ENCODE measurements at places on chromosomes 2 and 18.

GRCh38 chr2:210003359-210003758 lies 921 bp downstream of the RPE start:
- DNase-seq, result no peak

DNA sequence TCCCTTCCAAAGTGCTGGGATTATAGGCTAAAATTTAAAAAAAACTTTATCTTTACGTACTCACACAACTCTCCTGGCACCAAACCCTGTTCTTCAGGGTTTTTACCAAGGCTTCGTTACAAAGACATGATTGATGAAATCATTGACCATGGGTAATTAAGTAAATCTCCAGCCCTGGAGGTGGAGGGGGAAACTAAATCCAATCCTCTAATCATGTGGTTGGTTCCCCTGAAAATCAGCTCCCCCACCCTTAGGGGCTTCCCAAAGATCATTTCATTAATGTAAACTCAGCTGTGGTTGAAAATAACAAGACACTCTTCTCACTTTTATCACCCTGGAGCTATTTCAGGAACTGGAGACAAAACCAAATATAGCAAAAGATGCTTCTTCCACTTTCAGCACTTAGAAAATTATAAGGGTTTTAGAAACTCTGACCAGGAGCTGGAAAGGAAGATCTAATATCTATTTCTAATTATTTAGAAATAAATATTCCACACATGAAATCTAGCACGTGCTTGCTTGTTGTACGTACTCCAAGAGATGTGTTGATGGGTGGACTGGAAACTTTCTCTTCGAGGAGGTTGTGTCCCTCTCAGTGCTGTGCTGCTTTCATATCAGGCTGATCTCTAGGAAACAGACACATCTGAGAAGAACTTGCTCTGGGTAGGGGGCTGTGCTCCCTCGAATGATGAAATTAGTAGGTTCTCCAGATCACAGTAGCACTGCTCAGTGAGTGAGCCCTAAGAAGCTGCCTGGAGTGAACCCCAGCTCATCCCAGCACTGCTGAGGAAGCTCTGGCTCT lies 67.2 kb downstream of the SMAD4 start:
- DNase-seq, result no peak

- no peak for DNase-seq
These were observed 213.4 kb upstream of the REG3G start for GRCh38 chr2:78811955-78812610.

DNA sequence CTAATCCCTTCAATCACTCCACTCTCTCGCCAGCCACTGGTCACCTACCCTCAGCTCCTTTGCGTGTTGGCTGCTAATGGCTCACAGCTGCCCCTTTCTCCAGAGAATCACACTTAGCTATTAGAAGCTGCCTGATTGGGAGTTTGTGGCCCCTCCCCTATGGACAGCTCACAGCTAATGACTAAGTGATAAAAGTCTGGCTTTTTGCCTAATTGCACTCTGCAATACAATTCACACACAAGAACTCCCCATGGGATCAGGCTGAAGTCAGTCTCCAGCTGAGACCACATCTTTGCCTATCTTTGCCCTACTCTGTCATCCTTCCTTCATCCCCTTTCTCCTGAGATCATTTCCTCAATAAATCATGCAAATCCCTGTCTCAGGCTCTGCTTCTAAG lies 701.9 kb upstream of the RAB6C start:
- no peak for DNase-seq

- no peak for DNase-seq
These were observed 47.0 kb downstream of the INHBB start for GRCh38 chr2:120392923-120393322.

GRCh38 chr2:186129767-186130581 lies 356.1 kb upstream of the ZC3H15 start:
- no peak for DNase-seq

- no peak for DNase-seq
These were observed 8.5 kb upstream of the SP140L start for GRCh38 chr2:230318190-230319121.

- DNase-seq, result peak; percentile 80
These were observed 148.6 kb downstream of the TWIST2 start for GRCh38 chr2:238996331-238997136.

GRCh38 chr2:183812091-183812490 lies 687.8 kb downstream of the NUP35 start:
- no peak for DNase-seq

DNA sequence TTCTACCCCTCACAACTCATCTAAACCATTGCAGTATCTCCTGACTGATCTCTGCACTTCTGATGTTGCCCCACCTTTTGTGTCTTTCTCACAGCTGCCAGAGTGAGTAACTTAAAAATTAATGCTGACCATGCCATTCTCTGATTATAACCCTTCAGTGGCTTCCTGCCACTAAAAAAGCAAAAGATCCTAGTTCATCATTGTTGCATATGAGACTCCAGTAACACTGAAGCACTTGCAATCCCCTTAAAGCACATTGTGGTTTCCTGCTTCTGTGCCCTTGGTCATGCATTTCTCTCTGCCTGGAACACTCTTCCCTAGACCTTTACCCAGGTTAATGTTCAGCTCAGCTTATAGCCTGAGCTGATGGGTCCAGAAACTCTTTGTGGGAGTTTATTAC lies 95.1 kb upstream of the WDSUB1 start:
- DNase-seq, result no peak

- no peak for DNase-seq
These were observed 81.3 kb downstream of the VSNL1 start for GRCh38 chr2:17621781-17622180.

DNA sequence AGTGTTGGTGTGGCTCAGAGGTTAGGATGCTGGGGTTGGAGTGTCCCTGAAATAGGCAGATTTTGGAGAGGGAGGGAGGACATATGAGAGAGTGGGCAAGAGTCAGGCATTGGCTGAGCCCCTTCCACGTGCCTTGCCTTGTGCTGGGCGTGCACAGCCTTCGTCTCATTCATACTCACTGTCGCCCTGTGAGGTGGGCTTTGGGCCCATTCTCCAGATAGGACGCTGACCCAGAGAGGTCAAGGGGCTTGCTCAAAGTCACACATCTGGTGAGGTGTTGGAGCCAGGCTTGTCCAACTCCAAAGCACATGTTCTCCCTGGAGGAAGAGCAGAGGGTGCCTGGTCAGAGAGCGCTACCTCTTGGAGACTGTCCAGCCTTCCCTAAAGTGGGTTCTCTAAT lies 166.8 kb downstream of the DYSF start:
- peak; percentile 51 for DNase-seq

DNA sequence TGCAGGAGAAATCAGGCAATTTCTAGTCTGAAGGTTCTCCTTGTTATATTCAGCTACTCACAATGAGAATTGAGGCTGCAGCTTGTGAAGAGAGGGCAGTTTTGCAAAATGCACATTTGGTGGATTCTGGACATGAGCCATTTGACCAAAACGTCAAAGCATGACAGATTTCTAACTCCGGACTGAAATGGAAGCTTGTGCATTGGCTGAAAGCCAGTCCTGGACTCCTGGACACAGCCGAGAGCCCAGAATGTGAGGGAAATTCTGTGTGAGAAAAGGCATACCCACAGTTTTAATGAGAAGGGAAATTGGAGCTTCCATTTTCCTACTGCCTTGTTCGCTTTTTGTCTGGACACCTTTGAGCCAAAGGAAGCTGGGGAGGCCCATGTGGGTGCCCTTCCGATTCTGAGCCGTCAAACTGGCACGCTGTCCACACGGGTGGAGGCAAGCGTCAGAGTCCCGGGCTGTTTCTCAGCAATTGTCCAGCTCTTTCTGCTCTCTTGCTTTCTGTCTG lies 23.7 kb upstream of the ROCK2 start:
- DNase-seq, result no peak

- no peak for DNase-seq
These were observed 31.0 kb downstream of the MYCN start for GRCh38 chr2:15971351-15971750.

- peak; percentile 42 for DNase-seq
These were observed 383.1 kb upstream of the ID2 start for GRCh38 chr2:8298783-8299182.

GRCh38 chr18:59008302-59008974 lies 131.2 kb upstream of the SEC11C start:
- DNase-seq, result no peak

GRCh38 chr2:28802975-28803429 lies 7.6 kb upstream of the SPDYA start:
- DNase-seq, result no peak

- DNase-seq, result no peak
These were observed 111.3 kb upstream of the SIX2 start for GRCh38 chr2:45120546-45120945.

- peak; percentile 64 for DNase-seq
These were observed 3.5 kb upstream of the PARD6G start for GRCh38 chr18:80250740-80251364.

DNA sequence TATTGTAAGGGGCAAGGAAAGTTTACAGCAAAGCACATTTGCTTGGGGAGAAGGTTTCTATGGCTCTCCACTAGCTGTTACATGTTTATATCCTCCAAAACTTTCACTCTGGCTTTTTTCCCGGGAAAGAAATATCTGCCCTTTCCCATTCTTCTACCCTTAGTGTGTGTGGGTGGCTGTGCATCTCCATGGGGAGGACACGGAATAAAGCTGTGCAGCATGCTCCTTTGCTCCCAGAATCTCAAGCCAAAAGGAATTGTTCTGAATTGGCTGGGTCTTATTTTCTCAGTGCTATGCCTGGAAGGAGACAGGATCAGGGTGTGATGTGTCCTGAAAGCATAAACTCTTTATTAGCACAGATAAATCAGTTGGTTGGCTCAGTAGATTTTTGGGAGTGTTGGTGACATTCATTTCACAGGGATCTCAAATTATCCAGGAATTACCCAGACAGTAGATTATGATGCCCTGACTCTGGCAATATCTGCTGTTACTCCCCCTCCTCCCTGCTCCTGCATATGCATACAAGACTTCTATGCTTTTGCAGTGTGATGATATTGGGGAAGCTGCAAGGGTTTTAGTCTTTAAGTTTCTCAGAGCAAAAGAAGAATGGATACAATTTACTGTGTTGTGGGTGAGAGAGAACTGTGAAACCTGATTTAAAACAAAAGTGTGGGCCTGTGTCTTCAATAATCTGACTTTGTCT lies 63.1 kb downstream of the PARD3B start:
- DNase-seq, result no peak

DNA sequence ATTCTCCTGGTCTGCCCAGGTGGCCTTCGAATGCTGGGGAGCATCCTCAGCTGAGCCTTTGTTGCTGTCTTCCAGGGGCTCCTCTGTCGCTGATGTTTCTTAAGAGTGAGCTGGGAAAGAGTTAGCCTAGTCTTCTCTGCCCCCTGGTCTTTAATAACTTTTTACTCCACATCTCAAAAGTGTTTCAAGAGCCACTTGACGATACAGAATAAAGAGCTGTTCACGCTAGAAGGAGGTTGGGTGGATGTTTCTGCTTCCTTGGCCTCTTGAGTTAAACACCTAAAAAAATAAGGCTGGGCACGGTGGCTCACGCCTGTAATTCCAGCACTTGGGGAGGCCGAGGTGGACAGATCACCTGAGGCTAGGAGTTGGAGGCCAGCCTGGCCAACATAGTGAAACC lies 2.8 kb upstream of the BUB1 start:
- DNase-seq, result no peak

Measured in osteocyte (in vitro differentiated cells).